GM04503 (cell line): ENCODE measurements at places on chromosomes 3 and 15.

- no peak for DNase-seq
These were observed 625.4 kb downstream of the TBL1XR1 start for GRCh38 chr3:176571926-176572325.

DNA sequence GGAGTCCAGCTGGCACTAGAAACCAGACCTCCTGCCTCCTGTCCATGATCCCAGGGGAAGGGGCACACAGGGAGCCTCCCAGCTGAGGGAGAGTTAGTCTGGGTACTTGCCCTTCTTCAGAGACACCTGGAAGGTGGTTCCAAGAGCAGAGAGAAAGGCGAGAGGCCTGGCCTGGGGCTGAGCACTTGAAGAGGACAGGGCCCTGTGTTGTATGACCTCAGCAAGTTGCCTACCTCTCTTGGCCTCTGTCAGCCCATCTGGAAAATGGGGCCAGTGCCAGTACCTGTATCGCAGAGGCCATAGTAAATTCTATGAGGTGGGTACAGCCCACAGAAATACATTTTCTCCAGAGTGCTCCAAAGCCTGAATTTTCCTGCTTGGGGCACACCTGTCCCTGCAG is 19.5 kb downstream of the PTH1R start:
- DNase-seq, result no peak

GRCh38 chr15:58558777-58559176 is 127.0 kb downstream of the LIPC start:
- DNase-seq, result no peak

DNA sequence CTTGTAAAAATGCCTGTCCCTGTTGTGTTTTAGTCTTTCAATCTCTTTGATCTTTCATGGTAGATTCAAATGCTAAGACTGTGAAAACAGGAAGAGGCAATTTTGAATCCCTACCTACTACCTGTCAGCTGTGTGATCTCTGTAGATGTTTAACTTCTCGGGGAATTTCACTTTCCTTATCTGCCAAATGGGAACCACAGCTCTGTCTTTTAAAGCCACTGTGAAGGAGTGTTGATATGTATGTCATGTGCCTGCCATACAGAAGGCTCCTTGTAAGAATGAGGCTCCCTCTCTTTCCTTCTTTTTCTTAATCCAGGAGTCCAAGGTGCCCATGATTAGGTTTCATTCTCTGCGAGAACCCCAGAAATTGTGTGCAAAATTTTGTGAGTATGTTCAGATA is 139.6 kb upstream of the ADAMTS9 start:
- no peak for DNase-seq

DNA sequence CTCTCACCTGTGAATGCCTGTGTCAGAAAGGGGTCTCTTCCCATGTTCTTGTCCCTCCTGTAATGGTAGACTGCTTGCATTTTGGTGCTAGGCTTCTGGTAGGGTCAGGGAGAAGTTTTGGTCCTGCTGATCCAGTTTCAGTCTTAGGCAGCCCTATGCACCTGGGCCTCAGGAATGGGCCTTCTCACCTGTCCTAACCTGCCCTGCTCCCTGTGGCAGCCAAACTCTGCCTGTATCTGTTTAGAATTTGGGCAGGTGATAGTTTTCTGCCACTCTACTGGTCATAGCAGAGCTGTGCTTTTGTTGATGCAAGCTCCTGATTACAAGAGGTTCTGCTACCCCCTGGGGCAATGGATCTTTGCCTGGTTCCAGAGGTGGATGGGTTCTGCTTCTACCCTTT is 118.7 kb downstream of the PLCL2 start:
- no peak for DNase-seq

GRCh38 chr3:128572013-128572412 is 78.6 kb downstream of the RPN1 start:
- no peak for DNase-seq

GRCh38 chr3:86239946-86240345 is 751.0 kb downstream of the VGLL3 start:
- DNase-seq, result no peak

GRCh38 chr15:44286814-44287452 is 1.6 kb upstream of the GOLM2 start:
- DNase-seq, result no peak
